ENCODE measurements at places on chromosomes 11 and 22.
A peak's percentile ranks its signal among the peaks of the same experiment; 100 is the strongest.

DNA sequence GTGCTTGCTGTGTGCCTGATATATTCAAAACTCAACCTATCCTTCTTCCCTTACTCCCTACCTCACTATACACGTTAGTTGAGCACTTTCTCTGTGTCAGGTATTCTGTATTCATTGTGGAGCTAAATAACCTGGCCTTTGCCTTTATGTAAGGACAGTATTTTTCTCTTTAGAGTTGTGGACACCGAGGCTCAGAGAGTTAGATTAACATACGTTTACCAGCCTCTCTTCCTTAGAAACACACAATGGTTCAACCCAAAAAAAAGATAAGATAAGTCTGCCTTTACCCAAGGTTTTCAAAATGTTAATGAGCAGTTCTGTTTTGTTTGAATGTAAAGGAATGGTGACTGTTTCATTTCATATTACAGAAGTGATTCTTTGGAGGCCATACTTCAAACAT is 45.0 kb downstream of the CBL start:
- DNase-seq: no peak

- no peak for DNase-seq
Measured at GRCh38 chr22:27913162-27913741, 5.8 kb downstream of the PITPNB start.

- DNase-seq: no peak
Measured at GRCh38 chr11:17383461-17383860, 5.0 kb downstream of the KCNJ11 start.

- no peak for DNase-seq
Measured at GRCh38 chr11:14202251-14203196, 156.5 kb downstream of the RRAS2 start.

DNA sequence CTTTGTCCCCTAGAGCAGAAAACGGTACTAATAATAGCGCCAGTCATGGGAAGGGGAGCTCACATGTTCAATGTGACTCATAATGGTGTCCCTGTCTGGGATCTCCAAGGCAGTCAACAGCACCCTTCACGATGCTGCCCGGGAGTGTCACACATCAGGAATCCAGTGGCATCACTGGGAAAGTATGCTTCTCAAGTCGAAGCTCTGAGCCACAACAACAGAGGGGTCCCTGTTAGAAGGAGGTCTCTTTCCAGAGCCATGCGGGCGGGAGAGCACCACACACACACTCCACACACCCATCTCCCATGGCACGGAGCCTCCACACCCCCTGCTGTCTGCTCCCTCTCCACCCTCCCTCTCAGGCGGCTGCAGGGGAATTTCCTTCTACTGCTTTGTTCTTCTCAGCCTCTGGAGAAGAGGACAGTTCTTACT is 119.7 kb downstream of the ETS1 start:
- DNase-seq: peak; percentile 31
